ENCODE measurements at places on chromosomes 11 and 22.

GRCh38 chr22:43013355-43014315 is 1.3 kb downstream of the PACSIN2 start:
- peak; percentile 24 for DNase-seq

DNA sequence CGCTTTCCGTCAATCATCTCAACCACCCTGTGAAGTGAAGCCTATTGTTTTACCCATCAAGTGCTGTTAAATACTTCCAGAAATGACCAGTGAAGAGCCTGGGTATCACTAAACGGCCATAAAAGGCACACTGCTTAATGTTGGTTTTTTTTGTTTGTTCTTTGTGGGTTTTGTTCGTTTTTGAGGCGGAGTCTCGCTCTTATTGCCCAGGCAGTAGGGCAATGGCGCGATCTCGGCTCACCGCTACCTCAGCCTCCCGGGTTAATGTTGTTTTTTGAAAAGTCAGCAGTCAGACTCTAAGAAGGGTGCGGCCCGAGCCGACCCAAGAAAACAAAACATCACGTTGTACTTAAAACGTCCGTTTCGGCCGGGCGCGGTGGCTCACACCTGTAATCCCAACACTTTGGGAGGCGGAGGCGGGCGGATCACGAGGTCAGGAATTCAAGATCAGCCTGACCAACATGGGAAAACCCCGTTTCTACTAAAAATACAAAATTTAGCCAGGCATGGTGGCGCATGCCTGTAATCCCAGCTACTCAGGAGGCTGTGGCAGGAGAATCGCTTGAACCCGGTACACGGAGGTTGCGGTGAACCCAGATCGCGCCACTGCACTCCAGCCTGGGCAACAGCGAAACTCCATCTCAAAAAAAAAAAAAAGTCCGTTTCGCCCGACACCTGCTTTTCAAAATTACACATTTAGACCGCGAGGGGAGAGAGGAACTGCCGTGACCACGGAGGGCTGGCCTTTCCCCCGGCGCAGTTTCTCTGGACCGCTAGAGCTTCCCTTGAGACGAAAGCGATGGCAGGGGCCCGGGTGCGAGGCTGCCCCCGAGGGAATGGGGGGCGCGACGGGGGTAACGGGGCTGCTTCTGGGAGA is 714 bp downstream of the CD59 start:
- peak; percentile 54 for DNase-seq

DNA sequence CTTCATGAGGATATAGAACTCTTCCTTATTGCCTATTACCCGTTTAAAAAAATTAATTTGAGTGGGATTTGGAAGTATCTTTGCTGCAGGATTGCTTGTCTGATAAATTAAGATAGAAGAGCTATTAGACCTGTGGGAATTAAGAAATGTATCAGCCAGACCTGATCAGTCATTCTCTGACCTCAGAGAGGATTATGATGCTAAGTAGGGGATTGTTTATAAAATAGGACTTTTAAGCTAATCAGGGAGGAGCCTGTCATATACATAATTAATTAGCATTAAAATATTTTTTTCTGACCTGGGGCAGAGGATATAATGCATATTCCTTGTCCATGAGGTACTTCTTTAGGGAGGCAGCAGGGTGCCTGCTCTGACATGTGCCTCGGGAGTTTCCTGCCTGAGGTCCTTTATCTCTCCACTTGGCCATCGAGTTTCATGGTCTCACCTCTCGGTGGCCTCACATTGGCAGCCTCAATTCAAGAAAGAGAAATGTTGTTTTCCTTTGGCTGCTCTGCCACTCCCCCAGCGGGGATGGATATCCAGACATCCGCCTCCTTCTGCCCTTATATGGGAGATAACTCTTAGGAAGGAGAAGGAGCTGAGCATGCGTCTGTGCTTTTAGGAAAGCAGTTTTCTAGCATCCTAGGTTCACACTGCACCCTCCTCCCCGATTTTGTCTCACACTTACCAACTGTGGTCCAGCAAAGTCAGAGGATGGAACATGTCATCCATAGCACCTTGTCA is 41.1 kb downstream of the DIXDC1 start:
- DNase-seq, result no peak

GRCh38 chr11:22666325-22666687 is at the start of gene GAS2:
Gene GAS2 (plus strand): TSS chr11:22666611. CDS start chr11:22674870, 8,259 bp downstream.
- DNase-seq, result no peak

- no peak for DNase-seq
These were observed 202.5 kb upstream of the CADM1 start for GRCh38 chr11:115706626-115707135.

- peak; percentile 18 for DNase-seq
These were observed 8.2 kb upstream of the USP2 start for GRCh38 chr11:119389611-119390254.
